Activated CD4-positive, alpha-beta T cell treated with anti-CD3 and anti-CD28 coated beads for 36 hours (primary cell): ENCODE measurements at places on chromosomes 6 and 20.

- DNase-seq, result peak; percentile 32
Observed at GRCh38 chr6:156886409-156886808, 109.2 kb downstream of the ARID1B start.

DNA sequence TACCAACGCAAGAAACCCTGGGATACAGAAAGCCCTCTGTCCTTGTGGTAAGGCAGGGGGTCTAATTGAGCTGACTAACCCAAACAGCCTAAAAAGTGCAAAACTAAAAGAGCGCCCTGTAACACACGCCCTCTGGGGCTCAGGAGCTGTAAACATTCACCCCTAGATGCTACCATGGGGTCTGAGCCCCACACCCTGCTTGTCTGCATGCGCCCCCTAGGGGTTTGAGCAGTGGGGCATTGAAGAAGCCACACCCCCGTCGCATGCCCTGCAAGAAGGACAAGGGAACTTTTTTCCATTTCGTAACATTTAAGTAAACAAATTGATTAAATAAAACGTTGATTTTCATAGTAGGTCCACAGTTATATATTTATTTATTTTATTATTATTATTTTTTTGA is 616.9 kb upstream of the MAN1A1 start:
- DNase-seq, result peak; percentile 58

DNA sequence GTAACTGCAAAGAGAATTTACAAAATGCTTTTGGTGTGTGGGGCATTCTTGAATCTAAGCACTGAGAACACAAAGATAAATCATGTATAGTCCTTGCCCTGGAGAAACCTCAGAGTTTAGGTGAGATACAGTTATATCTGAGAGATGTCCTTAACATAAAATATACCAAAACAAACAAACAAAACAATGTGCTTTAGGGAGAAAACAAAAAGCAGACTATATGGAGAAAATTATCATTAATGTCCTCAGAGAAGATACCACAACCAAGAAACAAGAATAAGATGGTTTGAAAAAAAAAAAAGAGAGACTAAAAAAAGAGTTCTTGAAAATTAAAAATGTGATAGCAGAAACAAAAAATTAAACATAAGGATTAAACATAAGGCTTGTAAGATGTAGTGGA is 8.0 kb downstream of the KIF13A start:
- DNase-seq, result no peak

GRCh38 chr6:51613558-51613957 is 473.9 kb downstream of the PKHD1 start:
- DNase-seq, result no peak

DNA sequence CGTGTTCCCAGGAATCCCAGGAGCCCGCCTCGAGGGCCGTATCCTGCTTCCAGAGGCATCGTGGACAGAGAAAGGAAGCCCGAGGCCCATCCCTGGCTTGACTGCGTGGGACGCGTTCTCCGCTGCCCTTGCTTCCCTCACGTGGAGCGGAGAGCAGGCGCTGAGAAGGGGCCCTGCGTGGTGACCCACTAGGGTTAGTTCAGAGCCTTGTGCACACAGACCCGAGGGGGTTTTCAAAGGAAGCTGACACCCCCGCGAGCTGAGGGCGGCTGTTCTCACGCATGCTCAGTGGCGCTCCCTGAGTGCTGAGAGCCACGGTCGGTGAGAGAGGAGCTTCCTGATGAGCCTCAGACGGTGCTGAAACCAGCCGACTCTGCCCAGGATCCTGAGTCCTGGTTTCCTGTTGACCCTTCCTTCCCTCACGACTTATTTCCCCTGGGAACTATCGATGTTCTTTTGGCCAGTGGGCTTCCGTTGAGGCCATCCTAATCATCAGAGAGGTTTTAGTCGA is 28.9 kb upstream of the CCR6 start:
- peak; percentile 75 for DNase-seq

- DNase-seq, result no peak
Observed at GRCh38 chr20:16004108-16004854, 569.0 kb downstream of the KIF16B start.

GRCh38 chr20:41408156-41408794 is 41.7 kb upstream of the EMILIN3 start:
- no peak for DNase-seq

DNA sequence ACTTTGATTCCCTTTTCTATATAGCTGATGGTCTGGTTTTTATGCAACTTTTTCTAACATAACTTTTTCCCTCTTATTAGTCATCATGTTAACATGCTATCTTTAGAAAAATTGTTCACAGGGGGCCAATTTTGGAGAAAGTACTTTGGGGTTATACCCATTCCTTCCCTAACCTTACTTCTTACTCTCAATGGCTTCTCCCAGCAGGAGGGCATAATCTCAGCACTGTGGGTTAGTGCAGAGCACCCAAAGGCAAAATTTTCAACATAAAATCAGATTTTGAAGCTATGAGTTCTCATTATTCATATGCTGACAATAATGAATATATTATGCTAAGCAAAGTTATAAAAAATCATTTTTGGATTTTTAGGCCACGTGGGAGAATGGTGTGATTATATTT is 299.2 kb downstream of the SLC35F1 start:
- no peak for DNase-seq

DNA sequence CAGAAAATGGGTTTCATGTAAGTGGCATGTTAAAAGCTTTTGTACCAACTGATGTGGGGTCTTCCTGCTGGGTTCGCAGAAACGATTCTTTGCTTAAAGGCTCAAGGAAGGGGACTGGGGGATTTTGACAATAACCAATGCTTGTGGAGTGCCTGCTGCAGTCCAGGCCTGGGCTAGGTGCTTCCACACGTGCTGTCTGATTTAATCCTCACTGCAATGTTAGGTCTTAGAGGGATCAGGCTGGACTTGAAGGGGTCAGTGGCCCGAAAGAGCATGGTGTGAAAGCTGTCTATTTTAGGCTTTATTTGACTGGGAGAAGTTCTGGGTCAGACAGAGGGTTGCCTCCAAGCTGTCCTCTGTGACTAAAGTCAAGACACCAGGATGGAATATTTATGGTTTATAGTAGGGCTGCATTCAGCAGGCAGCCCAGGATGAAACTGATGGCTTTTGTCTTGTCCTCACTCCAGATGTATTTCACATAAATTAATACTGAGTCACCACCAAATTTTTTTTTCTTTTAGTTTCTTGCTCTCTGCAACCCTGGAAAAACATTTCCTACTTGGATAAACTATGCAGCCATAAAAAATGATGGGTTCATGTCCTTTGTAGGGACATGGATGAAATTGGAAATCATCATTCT is 219.1 kb downstream of the ZMYND8 start:
- DNase-seq, result no peak

- no peak for DNase-seq
Observed at GRCh38 chr6:52975580-52975979, 19.5 kb downstream of the GSTA4 start.

DNA sequence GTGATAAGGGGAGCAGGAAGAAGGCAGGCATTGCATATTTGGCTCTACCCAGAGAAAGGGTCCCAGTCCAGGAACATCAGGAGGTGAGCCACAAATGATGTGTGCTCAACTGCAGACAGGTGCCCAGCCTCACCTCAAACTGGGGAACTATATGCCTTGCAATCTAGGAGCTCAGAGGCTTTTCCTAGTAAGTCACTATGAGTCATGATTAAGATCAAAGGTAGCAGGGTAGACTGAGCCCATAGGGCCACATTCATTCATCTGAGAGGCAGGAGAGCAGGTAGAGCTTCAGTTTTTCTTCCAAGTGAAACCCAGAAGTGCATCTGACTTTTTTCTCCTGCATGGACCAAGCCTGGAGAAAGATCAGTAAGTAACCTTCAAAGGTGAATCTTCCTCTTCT is 31.3 kb downstream of the MARCKS start:
- no peak for DNase-seq

- no peak for DNase-seq
Observed at GRCh38 chr6:152166497-152166896, 359.0 kb downstream of the ESR1 start.

GRCh38 chr6:30325873-30326525 is 728 bp upstream of the TRIM39 start:
- DNase-seq, result peak; percentile 84

DNA sequence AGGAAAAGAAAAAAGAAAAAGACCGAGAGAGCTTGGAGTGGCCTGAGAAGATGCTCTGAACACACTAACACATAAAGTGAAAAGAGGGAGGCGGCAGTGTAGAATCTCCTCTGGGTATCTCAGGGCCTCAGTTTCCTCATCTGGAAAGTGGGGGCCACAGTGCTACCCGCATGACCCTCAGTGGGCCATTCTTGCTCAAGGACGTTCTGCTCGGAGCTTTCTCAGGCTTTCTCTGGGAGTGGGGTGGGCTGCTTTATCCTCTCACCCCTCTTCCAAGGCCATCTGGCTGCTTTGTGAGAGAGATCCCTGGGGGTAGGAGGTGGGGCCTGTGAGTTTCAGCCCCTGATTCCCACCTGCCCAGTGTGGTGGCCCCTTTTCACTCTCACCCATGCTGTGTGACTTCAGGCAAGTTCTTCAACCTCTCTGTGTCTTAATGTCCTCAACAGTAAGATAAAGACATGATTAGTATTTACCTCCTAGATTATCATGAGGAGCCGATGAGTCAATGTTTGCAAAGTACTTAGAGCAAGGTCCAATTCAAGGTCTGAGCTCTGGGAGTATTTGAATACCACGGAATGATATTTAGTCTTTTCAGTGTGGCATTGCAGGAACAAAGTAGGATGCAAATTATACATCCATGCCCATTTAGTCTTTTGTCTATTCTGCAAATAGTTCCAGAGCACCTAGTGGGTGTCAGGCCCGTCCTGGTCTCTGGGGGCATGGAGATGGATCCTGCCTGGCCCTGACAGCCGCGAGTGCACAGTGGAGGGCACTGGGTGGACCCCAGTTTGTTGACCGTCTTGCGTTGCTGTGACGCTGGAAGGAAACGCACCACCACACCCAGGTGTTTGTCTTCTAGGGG is 34.3 kb downstream of the SRC start:
- no peak for DNase-seq
